CD4-positive, alpha-beta memory T cell (primary cell): ENCODE measurements at places on chromosomes 6 and 20. TPM values are rescaled to one million over a fixed set of nuclear protein-coding genes. Genes with fewer than 3 reads are reported as not detected.

PHACTR1 gene
- 0.44 TPM for total RNA-seq

SPATS1 gene
- not detected for total RNA-seq

THBD gene
- total RNA-seq, result 0.29 TPM

ABHD16B gene
- total RNA-seq, result not detected

NR2E1 gene
- total RNA-seq, result not detected

NT5E gene
- 3.3 TPM for total RNA-seq

SSTR4 gene
- not detected for total RNA-seq
